ENCODE measurements at places on chromosomes 2 and 18. TPM values are rescaled to one million over a fixed set of nuclear protein-coding genes. Genes with fewer than 3 reads are reported as not detected.

GRCh38 chr2:64655873-64656272 lies 2.2 kb upstream of the SERTAD2 start:
- peak overlapping the region; percentile 65 for H3K4me3 ChIP-seq
- H3K4me1 ChIP-seq, result peaks cover 80% of the 10 kb centered on the region
- no peaks in the 10 kb centered on the region for H3K27me3 ChIP-seq

Gene ICOS
- 0.12 TPM for total RNA-seq

DNA sequence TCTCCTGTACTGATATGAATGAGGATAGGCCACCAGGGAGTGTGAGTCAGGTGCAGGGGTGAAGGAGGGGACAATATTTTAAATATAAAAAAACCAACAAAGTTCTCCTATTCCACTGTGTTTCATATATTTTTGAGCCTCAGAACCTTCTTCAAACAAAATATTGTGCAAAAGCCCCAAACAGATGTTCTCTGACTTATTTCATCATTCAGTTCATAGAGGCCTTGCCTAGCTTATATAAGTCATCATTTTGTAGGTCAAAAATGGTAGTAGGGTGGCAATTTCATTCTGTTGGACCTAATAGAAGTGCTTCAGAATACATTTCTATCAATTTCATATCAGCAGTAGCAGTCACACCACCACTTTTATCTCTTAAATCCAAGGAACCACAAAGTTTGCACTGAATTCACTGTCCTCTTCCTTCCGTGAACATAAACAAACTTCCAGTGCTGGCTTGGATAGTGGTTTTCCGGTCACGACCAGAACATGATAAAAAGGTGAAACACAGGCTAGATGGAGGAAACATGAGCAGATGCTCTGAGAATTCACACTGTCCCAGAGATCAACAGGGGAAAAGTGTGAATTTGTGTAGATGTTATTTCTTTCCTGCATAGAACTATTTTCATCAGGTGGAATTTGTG lies 99.1 kb downstream of the EN1 start:
- no peaks in the 10 kb centered on the region for H3K4me1 ChIP-seq
- no peak overlapping the region for H3K4me3 ChIP-seq
- no peak overlapping the region for H3K27ac ChIP-seq
- H3K36me3 ChIP-seq, result no peaks in the 10 kb centered on the region
- peaks cover 7% of the 10 kb centered on the region for H3K27me3 ChIP-seq

GRCh38 chr18:23981369-23981980 lies 33.1 kb upstream of the TTC39C start:
- H3K4me3 ChIP-seq, result peak overlapping the region; percentile 13
- H3K27ac ChIP-seq, result no peak overlapping the region
- peaks cover 36% of the 10 kb centered on the region for H3K4me1 ChIP-seq

DNA sequence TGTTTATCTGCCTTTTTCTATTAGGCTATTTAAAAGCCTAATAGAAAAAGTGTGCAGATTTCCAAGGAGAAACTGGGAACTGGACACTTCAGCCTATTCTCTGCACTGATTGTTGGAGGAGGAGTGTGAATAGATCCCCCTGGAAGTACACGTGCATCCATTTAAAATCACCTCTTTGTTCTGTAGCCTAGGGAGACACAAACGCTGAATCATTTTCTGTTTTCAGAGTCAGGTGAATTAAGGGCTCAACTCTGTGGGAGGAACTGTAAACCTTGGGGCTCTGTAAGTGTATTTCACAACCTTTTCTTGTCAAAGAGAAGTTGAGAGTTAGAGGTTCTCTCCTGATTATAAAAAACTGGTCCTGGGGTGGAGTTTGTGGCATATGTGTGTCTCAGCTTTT lies 159.7 kb downstream of the SPAG16 start:
- no peak for DNase-seq
- H3K27me3 ChIP-seq, result no peaks in the 10 kb centered on the region
- no peaks in the 10 kb centered on the region for H3K4me1 ChIP-seq
- no peak overlapping the region for H3K4me3 ChIP-seq

- peaks cover 34% of the 10 kb centered on the region for H3K4me1 ChIP-seq
- H3K36me3 ChIP-seq, result peaks cover 8% of the 10 kb centered on the region
- no peaks in the 10 kb centered on the region for H3K27me3 ChIP-seq
Measured at GRCh38 chr2:62705007-62705829, at the start of gene EHBP1. Gene EHBP1 (plus strand): TSS chr2:62705713. CDS start chr2:62707192, 1,479 bp downstream.
